ENCODE measurements at places on chromosomes 7 and 10.

DNA sequence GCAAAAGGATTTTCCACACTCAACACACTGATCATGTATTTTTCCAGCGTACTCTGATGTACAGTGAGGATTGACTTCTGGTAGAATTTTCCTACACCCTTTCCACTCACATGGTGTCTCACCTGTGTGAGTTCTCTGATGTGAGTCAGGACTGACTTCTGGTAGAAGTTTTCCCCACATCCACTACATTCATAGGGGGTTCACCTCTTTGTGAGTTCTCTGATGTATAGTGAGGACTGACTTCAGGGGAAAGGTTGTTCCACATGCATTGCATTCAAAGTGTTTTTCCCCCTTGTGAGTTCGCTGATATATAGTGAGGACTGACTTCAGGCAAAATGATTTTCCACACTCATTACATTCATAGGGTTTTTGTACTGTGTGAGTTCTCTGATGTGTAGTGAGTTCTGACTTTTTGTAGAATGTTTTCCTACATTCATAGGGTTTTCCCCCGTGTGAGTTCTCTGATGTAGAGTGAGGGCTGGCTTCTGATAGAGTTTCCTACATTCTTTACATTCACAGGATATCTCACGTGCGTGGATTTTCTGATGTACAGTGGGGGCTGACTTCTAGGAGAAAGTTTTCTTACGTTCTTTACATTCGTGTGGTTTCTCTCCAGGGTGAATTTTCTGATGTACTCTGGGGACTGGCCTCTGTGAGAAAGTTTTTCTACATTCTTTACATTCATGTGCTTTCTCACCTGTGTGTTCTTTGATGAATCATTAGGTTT lies 146.5 kb downstream of the GLRX3 start:
- no peak for DNase-seq

- DNase-seq, result peak; percentile 32
Observed at GRCh38 chr10:14605231-14605925, 169.3 kb downstream of the FAM107B start.

- DNase-seq, result no peak
Observed at GRCh38 chr10:42951486-42952251, 125.2 kb upstream of the RET start.

GRCh38 chr7:34165927-34166550 lies 260.7 kb downstream of the BMPER start:
- no peak for DNase-seq

DNA sequence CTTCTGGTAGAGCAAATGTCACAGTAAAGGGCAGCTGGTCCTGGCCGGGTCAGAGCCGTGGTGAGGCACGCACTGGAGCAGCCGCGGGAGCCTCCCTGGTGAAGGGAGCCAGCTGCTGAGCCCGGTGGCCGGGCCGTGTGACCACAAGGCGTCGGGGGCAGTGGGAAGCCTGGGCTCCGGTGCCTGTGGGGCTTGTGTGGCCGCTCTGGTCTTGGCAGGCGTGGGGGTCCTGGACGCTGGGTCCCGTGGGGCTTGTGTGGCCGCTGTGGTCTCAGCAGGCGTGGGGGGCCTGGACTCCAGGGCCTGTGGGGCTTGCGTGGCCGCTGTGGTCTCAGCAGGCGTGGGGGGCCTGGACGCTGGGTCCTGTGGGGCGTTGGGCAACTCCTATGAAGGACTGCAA lies 57.2 kb downstream of the NKX6-2 start:
- DNase-seq, result no peak

GRCh38 chr10:35135861-35136260 lies 9.2 kb downstream of the CREM start:
- no peak for DNase-seq

DNA sequence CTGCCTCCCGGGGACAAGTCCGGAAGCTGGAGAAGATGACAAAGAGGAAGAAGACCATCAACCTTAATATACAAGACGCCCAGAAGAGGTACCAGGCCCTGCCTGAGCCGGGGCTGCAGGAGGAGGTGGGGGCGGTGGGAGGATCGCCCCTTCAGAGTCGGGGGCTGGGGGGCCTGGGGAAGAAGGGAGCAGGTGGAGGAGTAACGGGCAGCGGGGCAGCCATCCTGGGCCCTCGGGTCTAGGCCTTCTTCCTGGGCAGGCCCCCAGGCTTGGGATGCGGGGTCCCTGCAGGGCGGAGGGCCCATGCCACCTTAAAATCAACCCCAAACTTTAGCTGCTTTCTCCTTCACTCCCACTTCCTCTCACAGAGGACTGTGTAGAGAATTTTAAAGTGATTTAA lies 523 bp downstream of the ANKRD30A start:
- DNase-seq, result no peak

- peak; percentile 7 for DNase-seq
Observed at GRCh38 chr7:135843214-135843613, 94.6 kb upstream of the FAM180A start.

DNA sequence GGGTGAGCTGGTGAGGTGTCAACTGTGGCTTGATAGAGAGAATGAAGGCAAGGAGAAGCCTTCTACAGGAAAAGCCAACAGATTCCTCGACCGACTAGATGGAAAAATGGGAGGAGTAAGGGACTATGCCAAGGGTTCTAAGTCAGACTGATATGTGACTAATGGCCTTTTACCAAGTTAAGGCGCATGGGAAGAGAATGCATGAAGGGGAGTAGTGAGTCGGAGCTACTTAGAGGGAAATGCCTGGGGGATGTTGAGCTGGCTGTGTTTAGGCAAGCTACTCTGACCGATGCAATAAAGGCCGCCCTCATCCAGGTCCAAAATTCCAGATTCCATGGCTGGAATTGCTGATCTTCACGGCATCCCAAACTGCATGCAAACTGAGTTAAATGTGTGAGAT lies 48.2 kb downstream of the APBB1IP start:
- no peak for DNase-seq

DNA sequence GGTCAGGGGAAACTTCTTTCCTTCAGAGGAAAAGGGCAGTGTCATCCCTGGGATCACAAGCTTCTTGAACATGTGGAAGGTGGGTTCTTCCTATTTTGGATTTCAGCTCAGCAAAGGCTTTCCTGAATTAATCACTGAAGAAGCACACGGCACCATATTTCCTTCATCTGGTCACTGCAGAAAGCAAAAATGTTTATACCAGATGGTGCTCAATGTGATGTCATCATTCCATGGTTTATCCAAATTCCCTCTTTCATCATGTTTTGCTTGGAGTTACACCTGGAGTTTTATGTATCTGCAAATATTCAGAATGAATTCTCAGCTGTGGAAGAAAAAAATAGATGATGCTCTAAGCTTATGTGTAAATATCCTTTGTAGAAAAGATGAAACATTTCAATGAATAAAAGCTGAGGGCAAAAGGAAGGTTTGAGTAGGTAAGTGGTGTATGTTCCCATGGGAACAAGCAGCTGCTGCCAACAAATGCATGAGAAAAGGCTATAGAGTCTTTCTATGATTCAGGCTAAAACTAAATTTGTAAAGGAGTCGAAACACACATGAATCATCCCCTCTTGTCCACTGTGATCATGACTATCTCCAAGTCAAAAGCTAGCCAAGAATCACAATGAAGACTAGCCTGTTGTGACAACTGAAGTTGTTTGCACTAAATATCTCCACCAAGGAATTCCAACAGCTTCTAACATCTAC lies 26.9 kb upstream of the BPGM start:
- DNase-seq, result no peak

- DNase-seq, result no peak
Observed at GRCh38 chr7:138951953-138952352, 29.2 kb downstream of the KIAA1549 start.

DNA sequence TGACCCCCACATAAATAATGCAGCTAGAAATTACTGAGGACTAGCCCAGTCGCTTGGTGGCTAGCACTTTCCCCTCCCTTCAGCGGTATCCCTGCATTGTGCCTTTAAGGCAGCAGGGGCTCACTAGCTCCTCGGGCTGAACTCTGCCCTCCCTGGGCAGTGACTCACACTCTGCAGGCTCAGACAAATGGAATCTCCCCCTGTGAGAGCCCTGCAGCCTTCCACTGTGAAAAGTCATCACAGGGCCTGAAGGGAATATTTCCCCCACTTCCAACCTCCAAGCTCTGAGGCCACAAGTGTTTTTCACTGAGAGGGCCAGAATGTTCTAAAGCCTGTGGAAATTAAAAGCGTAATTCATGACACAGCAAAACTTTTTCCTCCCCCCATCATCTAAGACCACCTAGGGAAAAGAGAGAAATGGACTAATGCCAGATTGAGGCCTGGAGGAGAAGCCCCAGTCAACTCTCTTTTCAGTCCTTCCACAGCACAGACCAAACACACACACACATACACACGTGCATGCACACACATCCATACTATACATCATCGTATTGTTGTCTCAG lies 93.6 kb upstream of the COL1A2 start:
- no peak for DNase-seq

- DNase-seq, result no peak
Observed at GRCh38 chr10:98077223-98077622, 46.8 kb upstream of the CRTAC1 start.

- DNase-seq, result no peak
Observed at GRCh38 chr7:95592570-95592969, 3.7 kb downstream of the PDK4 start.

DNA sequence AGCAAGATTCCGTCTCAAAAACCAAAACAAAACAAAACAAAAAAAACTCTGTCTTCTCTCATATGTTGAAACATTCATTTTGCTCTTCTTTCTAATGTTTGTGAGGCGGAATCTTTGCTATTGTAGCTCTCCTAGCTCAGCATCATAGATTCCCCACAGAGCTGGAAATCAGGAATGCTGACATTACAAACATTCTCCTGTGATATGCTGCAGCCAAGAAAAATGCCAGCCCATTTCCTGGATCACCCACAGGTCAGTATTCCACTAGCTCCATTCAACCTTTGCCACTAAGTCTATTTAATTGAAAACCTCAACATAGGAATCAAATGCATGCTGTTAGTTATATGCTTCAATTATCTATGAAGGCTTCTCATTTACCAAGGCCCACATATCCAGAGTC lies 186.3 kb downstream of the IPMK start:
- no peak for DNase-seq

DNA sequence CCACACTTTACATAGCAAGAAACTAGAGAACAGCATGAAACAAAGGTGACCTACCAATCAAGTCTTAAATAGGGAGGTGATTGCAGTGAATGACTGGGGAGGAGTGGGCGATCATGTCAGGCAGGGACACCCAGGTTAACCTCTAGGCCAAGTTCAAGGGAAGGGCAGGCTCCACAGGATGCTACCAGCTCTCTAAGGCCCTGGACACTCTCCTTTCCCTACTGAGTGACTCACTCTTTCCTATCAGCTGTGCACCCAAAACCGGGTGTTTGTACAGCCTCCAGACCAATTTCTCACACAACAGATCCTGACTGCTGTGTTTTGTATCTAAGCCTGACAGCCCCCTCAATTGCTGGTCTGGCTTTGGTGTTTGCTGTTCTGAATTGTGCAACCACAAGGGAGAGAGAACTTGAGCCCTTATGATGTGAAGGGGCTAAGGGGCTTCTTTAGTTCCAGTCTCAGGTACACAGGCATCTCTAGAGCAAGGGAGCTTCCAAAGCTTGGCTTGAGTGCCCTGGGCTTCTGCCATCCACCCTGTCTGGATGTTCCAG lies 107.8 kb downstream of the TBXAS1 start:
- no peak for DNase-seq

Measured in GM18507 (cell line).